ENCODE measurements at places on chromosomes 5 and 9. TPM values are rescaled to one million over a fixed set of nuclear protein-coding genes. Genes with fewer than 3 reads are reported as not detected.

DNA sequence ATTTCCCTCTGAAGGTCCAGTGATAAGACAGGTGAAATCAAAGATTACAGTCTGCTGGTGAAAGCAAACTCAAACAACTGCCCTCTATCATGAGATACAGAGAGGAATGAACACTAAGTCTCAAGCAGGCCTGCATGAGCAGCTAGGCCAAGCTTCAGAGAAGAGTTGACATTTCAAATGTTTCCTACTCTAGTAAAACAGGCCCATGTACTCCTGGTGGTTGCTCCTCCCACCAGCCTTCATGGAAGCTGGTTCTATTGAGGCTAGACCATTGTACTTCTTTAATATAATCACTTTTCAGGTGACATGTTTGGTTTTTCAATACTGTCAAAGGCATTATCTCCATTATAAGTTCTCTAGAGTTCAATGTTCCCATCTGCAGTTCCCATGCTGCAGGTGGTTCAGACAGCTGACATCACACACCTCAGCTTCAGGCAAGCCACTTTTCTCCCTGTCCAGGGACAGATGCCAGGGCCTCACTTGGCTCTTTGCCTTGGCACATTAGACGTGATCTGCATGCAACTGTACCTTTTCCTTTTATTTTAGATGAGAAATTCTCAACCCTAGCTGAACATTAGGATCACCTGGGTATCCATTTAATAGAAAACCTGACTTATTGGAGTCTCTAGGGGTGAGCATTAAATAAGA, 89.8 kb downstream of the PIK3R1 start:
- no peak for DNase-seq

The PAPPA gene
- total RNA-seq, result 0.13 TPM

GRCh38 chr5:6578676-6579343, 54.0 kb downstream of the NSUN2 start:
- DNase-seq, result no peak

- no peak for DNase-seq
These were observed 212.2 kb downstream of the TAF11L14 start for GRCh38 chr5:17846496-17846895.

DNA sequence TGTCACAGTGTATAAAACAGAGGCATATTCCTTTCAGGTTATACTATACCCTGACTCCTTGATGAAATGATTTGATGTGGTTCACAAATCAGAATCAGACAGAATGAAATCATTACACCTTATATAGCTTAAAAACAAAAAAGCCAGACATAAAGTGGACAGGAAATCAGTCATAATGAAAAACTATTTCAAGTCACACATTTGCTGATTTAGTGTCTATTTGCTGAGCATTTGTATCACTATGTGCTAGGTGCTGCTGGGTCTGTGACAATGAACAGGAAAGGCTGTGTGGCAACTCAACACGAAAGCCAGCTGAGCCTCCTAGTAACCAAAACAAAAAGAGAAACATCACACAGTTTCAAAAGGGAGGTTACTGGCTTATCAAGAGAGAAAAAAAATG, 194.0 kb downstream of the EFNA5 start:
- DNase-seq, result peak; percentile 94

DNA sequence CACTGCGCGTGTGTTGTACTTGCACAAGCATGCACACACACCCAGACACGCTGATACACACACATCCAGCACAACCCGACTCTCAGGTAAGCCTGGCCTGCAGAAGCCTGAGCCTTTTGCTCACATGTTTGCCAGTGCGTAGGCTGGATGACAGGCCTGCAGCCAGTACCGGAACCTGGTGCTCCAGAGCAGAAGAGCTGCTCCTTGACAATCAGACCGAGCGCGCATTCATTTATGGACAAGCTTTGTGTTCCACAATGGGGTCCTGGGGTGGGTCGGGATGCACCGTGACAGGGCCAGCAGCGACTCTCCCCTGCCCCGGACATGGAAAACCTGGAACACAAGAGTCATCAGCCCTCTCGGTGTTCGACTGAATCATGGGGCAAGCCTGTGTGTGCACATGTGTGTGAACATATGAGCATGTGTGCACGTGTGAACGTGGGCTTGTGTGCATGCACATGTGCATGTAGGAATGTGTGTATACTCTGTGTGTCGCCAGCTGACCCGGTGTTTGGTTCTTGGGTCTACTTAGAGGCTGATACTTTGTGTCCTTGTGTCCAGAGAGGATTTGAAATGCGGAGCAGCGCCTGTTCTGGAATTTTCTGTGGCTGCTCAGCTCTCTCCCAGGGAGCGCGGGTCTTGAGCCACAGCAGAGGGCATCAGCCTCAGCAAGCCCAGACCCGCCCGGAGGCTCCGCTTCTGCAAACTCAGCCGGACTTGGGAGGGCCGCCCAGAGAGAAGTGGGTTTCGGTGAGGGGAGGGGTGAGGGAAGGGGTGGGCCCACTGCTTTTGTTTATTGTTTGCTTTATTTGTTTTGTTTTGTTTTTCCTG, 32.2 kb downstream of the IRX4 start:
- DNase-seq, result no peak

The OR2K2 gene
- not detected for total RNA-seq

The ISOC1 gene
- 20.7 TPM for total RNA-seq

The KCNV2 gene
- total RNA-seq, result not detected

The TLE1 gene
- total RNA-seq, result 60.8 TPM

DNA sequence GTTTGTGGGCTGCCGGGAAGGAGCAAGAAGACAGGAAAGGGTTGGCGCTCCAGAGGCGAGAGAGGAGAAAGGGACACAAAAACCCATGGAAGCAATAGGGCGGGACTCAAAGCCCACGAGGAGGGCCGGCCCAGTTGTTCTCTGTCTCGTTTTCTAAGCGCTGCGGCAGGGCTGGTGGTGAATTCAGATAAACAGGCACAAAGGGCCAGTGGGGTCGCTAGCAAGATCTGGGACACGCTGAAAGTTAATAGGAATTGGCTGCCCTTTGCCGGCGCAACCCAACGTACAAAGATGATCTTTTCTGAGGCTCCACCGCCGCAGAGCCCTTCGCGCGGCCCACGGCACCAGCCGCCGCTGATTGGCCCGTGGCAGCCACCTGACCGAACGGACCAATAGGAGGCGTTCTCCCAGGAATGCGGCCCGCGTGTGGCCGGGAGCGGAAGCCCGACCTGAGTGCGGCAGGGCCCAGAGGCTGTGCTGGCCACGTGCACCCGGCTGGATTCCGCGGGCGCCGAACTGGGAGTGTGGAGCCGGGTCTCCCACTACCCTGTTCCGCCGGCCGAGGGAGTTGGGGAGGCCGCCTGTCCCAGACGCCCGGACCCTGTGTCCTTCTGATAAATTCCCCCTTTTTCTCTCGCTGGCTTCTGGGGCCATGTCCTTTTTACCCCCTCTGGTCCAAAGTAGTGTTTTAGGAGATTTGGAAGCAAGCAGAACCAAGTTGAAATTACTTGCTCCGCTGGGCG, 16.8 kb upstream of the NSD1 start:
- peak; percentile 77 for DNase-seq

The VDAC1 gene
- 253 TPM for total RNA-seq

DNA sequence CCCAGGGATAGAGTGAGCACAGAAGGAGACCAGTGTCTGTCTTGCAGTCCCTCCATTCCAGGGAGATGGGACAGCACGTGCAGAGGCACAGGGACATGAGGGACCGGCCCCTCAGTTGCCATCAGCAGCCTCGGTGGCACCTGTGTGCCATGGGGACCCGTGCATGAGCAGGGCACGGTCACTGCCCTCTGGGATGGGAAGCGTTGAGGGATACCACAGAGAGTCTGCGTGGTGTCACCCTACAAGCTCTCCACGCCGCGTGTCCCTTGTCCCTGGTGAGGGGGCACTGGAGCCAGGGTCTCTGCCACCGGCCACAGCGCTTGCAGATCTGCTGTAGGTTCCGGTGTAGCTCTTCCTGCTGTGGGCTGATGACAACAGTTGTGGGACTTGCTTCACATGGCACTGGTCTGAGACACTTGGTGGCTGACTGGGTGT, 108.1 kb downstream of the CACNA1B start:
- DNase-seq, result no peak

DNA sequence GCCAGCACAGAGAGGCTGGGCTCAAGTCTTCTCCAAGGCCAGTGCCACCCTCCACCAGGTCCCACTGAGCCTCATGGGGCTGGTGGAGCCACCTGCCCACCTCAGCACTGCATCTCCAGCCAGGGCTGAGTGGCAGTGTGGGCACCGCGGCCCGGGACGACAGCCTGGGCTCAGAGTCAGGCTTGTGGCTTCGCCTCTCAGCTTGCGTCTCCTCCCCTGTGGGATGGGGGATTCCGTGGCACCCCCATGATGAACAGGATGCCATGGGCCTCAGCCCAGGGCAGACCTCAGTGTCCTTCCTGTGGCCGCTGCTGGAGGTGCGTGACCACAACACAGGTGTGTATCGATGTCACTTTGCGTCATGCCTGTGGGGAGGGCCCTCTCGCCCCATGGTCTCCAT, 136.4 kb upstream of the PPP1R26 start:
- DNase-seq, result no peak

The ZNF618 gene
- 60.6 TPM for total RNA-seq

The SLC34A1 gene
- not detected for total RNA-seq

The SYK gene
- total RNA-seq, result not detected
